ENCODE measurements at places on chromosomes 12 and 14.

DNA sequence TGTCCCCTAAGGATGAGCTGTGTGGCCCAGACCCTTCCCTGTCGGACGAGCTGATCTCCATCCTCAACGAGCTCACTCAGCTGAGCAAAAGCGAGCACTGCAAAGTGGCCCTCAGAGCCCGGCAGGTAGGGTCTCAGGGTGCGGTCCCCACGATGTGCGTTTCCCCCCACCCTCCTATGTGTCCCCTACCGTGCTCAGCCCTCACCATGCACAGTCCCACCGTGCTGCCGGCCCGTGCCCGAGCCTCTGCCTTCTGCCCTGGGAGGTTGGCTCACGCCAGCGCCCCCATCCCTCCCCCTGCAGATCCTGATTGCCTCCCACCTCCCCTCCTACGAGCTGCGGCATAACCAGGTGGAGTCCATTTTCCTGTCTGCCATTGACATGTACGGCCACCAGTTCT, 86.6 kb downstream of the FOXN4 start:
- no peak for DNase-seq

DNA sequence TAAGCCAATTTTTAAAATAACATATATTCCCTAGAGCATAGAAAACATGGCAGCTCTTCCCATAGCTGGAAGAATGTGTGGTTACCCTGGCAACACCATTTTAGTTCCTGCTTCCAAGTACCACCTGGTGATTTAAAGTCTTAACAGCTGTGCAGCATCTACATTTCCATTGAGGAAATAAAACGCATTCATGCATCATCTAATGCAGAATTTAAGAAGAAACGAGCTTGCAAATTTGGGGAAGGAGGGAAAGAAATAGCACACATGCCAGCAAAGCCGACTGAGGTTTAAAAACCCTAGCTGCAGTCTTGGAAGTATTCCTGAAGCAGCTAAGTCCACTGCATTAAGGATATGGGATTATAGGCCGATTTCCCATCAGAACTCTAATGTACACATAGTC, 22.8 kb upstream of the SLC38A2 start:
- no peak for DNase-seq

DNA sequence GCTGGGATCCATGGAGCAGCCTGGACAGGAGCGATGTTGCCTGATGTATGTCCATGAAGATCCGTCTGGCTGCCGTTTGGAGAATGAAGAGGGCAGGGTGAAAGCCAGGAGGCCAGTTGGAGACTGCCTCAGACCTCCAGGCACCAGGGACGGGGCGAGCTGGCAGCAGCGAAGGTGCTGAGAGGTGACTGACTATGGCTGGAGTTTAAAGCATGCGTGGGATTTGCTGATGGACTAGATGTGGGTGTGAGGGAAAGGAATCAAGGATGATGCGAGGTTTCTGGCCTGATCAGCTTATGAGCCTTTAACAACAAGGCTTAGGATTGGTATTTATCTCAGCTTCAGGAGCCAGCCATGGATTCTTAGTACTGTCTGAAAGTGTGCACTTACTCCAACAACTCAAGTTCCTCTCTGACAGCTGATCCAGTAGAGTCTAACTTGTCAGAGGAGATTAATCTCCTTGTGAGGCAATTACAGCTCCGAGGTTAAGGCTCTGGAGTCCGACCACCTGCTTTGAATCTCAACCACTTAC, 49.4 kb downstream of the DYNC1H1 start:
- no peak for DNase-seq

DNA sequence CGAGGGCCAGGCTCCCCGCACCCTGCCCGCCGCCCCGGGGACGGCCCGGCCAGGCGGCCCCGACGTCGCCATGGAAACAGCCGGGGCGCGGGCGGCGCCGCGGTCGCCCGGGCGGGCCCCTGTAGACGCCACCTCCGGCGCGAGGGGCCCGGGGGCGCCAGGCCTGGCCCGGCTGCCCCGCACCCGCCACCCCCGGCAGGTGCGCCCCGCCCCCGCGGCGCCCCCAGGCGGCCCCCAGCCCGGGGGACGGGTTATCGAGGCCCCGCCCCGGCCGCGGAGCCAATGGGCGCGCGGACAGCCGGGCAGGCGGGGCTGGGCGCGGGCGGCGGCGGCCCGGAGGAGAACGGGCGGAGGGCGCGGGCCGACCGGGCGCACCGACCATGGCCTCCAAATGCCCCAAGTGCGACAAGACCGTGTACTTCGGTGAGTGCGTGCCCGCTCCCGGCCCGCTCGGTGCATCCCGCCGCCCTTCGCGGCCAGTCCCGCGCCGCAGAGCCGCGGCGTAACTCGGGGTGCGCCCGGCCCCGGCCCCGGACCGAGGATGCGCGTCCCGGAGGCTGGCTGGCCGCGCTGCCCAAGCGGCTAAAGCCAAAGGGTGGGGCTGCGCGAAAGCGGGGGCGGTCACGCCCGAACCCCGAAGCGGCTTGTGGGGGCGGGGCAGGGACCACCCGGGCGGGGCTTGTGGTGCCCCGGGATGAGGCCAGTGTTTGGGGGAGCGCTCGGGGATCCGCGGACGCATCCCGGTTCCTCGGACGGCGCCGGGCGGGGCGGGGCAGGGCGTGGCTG, at the start of gene CRIP2:
CRIP2 (plus strand) TSS at position 339 of the 786 bp plus-strand sequence; CDS start at position 381, 42 bp downstream.
- peak; percentile 71 for DNase-seq

- DNase-seq, result no peak
Measured at GRCh38 chr14:71654810-71655209, 277.4 kb upstream of the RGS6 start.

DNA sequence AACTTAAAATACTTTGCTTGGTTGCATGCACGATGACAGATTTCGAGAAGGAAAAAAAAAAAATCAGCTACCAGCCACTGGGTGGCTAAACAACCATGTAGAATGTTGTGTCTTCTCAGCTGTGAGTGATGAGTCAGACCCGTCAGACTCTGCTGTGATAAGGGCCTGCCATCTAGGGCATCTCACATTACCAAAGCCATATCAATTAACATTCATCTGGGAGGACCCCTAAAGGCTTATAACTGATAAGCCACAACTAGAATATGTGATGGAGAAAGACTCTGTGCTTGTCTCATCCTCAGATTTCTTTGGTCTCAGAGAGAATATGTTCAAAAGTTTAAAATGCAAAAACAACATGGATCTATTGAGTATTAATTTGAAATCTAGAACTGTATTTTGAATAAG, 111.5 kb downstream of the PAX9 start:
- DNase-seq, result no peak

DNA sequence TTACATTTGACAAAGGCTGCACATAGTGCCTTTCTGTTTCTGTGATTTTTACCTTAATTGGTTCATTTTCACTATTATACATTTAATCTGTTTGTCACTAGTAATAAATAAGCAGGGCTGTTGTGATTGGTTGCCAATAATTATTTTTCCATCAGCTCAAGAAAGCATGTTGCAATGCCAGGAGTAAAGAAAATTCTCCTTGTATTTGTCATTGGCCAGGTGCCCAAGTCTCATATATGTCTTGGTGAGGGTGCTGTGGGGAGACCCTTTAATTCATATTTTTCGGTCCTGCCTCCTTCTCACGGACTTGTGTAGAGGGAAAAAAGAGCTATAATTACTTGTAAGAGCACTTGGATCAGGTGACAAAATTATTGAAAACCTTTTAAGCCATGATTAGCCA, 108.0 kb downstream of the KITLG start:
- DNase-seq, result no peak

DNA sequence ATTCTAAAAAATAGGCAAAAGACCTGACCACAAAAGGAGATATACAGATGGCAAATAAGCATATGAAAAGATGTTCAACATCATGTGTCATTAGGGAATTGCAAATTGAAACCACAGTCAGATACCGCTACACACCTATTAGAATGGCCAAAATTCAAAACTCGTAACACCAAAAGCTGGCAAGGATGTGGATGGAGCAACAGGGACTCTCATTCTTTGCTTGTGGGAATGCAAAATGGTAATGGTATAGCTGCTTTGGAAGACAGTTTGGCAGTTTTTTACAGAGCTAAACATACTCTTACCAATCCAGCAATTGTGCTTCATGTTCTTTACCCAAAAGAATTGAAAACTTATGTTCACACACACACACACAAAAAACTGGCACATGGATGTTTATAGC, 8.2 kb upstream of the HMGA2 start:
- DNase-seq, result no peak

DNA sequence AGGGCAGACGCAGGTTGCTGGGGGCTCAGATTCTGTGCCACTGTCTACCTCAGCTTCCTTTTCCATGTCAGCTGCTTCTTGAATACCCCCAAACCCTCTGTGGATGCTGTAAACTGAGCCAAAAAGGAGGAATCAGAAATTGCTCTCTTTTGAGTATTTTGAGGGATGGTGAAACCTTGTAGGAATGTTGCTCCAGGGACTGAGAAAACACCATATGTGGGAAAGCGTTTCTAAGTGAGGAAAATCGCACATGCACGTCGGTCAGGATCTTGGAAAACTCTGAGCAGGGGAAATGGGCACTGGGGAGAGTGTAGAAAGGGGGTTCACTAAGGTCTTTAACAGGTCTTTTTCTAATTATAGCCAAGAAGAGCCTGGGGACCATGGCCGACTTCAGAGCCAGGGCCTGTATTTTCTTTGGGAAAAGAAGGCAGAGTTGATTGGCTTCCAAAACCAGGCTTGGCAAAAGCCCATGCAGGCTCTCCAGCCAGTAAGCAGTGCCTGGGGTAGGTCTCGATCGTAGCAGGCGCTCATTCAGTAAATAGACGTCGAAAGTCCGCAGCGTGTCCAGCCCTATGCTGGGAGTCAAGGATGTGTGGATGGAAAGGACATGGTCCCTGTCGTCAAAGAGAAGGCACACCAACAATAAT, 58.0 kb downstream of the NTF3 start:
- no peak for DNase-seq
